ENCODE measurements at places on chromosomes 1 and 21.

DNA sequence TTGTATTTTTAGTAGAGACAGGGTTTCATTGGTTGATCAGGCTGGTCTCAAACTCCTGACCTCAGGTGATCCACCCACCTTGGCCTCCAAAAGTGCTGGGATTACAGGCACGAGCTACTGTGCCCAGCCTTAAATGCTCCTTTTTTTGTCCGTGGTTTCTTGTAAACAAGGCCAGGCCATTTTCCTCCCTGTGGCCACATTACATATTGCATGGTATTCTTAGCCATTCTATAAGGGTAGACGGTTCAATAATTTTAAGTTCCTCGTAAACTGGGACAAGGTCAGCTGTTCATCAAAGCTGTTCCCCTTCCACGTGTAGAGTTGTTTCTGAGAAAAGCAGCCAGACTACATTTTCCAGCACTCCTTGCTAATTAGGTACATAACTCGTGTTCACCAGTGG lies 10.3 kb upstream of the LUZP1 start:
- no peak for DNase-seq

DNA sequence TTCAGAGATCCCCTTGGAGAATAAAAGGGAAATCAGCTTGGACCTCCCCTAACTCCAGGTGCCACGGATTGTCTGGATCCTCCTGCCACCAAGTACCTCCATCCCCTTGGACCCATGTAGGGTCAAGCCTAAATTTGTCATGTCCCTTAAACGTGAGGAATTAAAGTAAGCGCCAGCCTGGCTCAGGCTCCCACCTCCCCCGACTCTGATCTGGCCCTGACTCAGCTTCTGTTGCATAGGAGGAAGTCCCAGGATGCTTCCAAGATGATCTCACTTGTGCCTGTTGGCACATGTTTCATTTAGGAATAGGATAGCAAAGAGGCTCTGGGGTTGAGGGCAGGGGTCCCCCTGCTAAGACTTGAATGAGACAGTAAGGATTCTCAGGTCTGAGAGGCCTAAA lies 231.9 kb upstream of the JUN start:
- DNase-seq = no peak

- no peak for DNase-seq
Observed at GRCh38 chr1:202578565-202578964, 131.7 kb downstream of the SYT2 start.

GRCh38 chr1:234309598-234310459 lies 63.4 kb upstream of the COA6 start:
- peak; percentile 10 for DNase-seq

- DNase-seq = no peak
Observed at GRCh38 chr1:67570486-67571143, 114.4 kb upstream of the GADD45A start.

- DNase-seq = no peak
Observed at GRCh38 chr21:45470087-45470515, 65.1 kb downstream of the COL18A1 start.

DNA sequence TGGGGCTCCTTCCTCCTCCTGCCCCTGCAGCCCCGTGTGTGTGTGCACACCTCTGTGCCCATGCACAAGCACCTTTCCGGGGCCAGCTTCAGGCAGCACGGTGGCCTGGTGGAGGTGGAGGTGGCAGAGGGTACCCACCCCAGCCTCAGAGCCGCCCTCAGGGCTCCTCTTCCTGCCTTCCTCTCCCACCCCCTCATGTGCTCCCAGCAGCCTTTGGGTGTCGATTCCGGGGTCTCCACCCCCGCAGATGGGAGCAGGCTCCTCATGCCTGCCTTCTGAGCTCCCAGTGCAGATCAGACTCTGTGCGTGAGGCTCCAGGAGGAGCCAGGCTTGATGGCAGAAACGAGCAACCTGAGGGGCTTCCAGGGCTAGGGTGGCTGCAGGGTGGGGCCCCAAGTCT lies 29.2 kb upstream of the PLCH2 start:
- DNase-seq = no peak

- DNase-seq = no peak
Observed at GRCh38 chr1:219439376-219439775, 173.5 kb downstream of the ZC3H11B start.

DNA sequence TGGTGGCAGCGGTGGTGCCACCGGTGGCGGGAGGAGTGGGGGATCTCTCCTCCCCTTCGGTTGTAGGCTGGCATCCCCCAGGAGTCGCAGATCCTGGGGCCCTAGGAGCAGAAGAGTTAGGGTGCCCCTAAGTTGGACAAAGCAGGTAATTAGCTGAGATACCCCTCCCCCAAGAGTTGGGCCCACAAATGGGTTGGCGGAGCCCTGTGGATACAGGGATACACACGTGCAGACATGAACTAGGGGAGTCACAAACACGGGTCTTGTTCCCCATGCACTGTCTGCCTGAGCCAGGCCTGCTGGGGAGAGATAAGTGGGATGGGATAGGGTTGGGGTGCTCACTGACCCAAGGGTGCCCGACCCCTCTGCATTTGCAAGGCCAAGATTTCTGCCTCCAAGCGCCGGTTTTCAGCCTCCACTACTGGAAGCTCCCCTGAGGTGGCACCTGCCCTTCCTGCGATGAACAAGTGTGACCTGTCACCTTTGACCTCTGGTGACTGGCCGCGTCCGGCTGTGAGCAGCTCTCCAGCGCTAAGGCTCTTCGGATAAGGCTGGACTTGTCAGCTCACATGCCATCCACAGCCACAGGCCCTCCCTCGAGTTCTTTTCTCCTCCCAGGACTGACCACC lies 1.8 kb downstream of the CCDC17 start:
- no peak for DNase-seq
